ENCODE measurements at places on chromosomes 6 and 20.

GRCh38 chr6:27678469-27678868 is 205.6 kb upstream of the ZNF184 start:
- peaks cover 41% of the 10 kb centered on the region for H3K27me3 ChIP-seq
- no peaks in the 10 kb centered on the region for H3K4me1 ChIP-seq
- H3K27ac ChIP-seq: no peak overlapping the region
- H3K36me3 ChIP-seq: no peaks in the 10 kb centered on the region
- no peak overlapping the region for H3K4me3 ChIP-seq

DNA sequence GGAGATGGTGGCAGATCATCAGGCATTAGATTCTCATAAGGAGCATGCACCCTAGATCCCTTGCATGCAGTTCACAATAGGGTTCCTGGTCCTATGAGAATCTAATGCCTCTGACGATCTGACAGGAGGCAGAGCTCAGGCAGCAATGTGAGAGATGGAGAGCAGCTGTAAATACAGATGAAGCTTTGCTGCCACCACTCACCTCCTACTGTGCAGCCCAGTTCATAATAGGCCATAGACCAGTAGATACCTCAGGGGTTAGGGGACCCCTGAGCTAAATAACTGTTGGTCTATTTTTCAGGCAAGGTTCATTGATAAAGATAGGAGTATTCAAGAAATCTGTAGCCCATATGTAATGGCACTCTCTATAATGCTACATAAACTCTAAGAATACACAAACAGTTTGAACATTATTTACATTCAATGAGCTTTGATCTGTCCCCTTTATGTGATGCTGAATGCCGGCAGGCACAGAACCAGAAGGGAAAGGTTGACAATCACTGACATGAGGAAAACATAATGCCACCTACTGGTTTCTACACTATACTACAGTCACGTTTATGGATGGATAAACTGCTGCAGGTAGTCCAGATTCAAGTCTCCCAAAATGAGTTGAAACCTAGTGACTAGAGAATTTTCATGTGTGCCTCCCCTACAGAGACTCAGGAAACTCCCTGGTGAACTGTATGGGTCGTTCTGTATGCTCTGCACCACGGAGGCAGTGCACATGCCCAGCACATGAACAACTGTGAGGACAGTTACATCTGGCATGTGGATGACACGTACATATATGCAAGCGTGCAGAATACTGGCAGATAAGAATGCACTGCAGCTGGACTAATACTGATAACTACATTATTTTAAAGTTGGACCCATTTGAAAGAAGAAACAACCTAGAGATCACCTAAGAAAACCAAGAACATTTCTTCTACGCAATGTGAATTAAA is 72.0 kb downstream of the DST start:
- H3K4me1 ChIP-seq: no peaks in the 10 kb centered on the region
- H3K4me3 ChIP-seq: no peak overlapping the region
- H3K27me3 ChIP-seq: no peaks in the 10 kb centered on the region
- H3K27ac ChIP-seq: no peak overlapping the region
- no peaks in the 10 kb centered on the region for H3K36me3 ChIP-seq

DNA sequence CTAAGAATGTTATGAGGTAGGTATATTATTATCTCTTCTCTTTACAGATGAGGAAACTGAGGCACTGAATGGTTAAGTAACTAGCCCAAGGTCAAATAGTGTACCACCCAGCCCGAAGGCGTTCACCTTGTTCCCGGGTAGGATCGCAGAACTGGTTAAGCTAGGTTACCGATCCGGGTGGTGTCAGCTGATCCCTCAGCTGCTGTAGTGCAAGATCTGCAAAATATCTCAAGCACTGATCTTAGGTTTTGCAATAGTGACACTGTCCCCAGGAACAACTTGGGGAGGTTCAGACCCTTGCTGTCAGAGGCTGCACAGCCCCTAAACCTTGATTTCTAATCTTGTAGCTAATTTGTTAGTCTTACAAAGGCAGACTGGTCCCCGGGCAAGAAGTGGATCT is 28.1 kb downstream of the SLC52A3 start:
- H3K27ac ChIP-seq: no peak overlapping the region
- no peaks in the 10 kb centered on the region for H3K36me3 ChIP-seq
- no peak for DNase-seq
- no peaks in the 10 kb centered on the region for H3K4me1 ChIP-seq
- H3K4me3 ChIP-seq: no peak overlapping the region
- H3K27me3 ChIP-seq: no peaks in the 10 kb centered on the region

- no peaks in the 10 kb centered on the region for H3K27me3 ChIP-seq
- no peaks in the 10 kb centered on the region for H3K4me1 ChIP-seq
- H3K36me3 ChIP-seq: no peaks in the 10 kb centered on the region
- no peak for DNase-seq
Measured at GRCh38 chr20:33697129-33697528, 10.9 kb upstream of the E2F1 start.

GRCh38 chr6:37531437-37532036 is 31.8 kb upstream of the CCDC167 start:
- H3K4me3 ChIP-seq: no peak overlapping the region
- DNase-seq: no peak
- H3K27ac ChIP-seq: no peak overlapping the region
- H3K27me3 ChIP-seq: no peaks in the 10 kb centered on the region
- H3K36me3 ChIP-seq: peaks cover 21% of the 10 kb centered on the region

Data from effector memory CD4-positive, alpha-beta T cell (primary cell).